Body of pancreas (tissue), 4 donors: ENCODE measurements at places on chromosomes 11 and 22. TPM values are rescaled to one million over a fixed set of nuclear protein-coding genes. Genes with fewer than 3 reads are reported as not detected.

DNA sequence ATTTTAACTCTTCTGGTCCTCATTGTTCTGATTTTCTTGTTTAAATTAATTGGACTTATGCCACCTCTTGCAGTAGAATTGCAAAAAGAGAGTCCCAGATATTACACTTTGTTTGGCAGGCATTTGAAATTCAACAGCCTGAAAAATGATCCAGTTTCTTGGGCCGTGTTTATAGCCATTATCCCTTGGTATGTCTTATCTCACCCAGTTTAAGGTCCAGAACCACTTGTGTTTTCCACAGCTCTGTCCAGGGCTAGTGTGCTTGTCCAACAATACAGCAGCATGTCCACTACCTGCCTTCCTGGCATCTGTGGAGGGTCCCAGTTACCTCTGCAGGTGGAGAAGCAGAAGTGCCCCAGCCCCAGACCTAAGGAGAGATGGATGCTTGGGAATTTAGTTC, 397.4 kb downstream of the SOX6 start:
- H3K4me1 ChIP-seq = no peaks in the 10 kb centered on the region
- H3K4me3 ChIP-seq = no peak overlapping the region
- H3K36me3 ChIP-seq = no peaks in the 10 kb centered on the region
- H3K27ac ChIP-seq = no peak overlapping the region
- no peaks in the 10 kb centered on the region for H3K27me3 ChIP-seq
- DNase-seq = no peak

GRCh38 chr11:720642-721246, 14.7 kb downstream of the EPS8L2 start:
- no peaks in the 10 kb centered on the region for H3K36me3 ChIP-seq
- H3K4me1 ChIP-seq = peaks cover 6% of the 10 kb centered on the region
- H3K27ac ChIP-seq = no peak overlapping the region
- DNase-seq = no peak

LSP1 gene
- total RNA-seq = 11.5 TPM

DNA sequence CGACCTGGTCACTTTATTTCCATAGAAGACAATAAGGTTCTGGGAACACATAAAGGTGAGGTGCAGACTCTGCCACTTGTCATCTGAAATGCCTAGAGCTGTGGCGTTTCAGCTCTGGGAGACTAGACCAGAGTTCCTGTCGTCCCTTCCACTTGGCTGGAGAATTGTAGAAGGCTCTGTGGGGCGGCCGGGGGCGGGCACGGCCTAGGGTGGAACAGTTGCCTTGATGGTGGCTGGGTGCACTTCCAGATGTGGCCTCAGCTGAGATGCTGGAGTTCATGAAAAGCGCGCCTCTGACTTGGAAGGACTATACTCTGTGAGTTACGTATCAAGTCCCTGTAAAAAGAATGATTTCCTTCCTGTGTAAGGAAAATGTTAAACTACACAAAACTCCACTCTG, 16.8 kb downstream of the TRMU start:
- no peak for DNase-seq
- peaks cover 74% of the 10 kb centered on the region for H3K4me1 ChIP-seq
- H3K4me3 ChIP-seq = no peak overlapping the region
- H3K27ac ChIP-seq = peak overlapping the region; percentile 47
- peaks cover 9% of the 10 kb centered on the region for H3K36me3 ChIP-seq

- H3K36me3 ChIP-seq = no peaks in the 10 kb centered on the region
- DNase-seq = no peak
- no peak overlapping the region for H3K4me3 ChIP-seq
- no peaks in the 10 kb centered on the region for H3K4me1 ChIP-seq
Observed at GRCh38 chr11:8832571-8833260, 78.3 kb upstream of the AKIP1 start.

MUC5AC gene
- 1.8 TPM for total RNA-seq

CALCB gene
- 4.2 TPM for total RNA-seq

- H3K27me3 ChIP-seq = no peaks in the 10 kb centered on the region
- H3K4me1 ChIP-seq = no peaks in the 10 kb centered on the region
- no peak overlapping the region for H3K4me3 ChIP-seq
- DNase-seq = no peak
- H3K36me3 ChIP-seq = no peaks in the 10 kb centered on the region
Observed at GRCh38 chr11:102199673-102200072, 89.4 kb downstream of the YAP1 start.
